ENCODE measurements at places on chromosomes 6 and 20.
A peak's percentile ranks its signal among the peaks of the same experiment; 100 is the strongest.

DNA sequence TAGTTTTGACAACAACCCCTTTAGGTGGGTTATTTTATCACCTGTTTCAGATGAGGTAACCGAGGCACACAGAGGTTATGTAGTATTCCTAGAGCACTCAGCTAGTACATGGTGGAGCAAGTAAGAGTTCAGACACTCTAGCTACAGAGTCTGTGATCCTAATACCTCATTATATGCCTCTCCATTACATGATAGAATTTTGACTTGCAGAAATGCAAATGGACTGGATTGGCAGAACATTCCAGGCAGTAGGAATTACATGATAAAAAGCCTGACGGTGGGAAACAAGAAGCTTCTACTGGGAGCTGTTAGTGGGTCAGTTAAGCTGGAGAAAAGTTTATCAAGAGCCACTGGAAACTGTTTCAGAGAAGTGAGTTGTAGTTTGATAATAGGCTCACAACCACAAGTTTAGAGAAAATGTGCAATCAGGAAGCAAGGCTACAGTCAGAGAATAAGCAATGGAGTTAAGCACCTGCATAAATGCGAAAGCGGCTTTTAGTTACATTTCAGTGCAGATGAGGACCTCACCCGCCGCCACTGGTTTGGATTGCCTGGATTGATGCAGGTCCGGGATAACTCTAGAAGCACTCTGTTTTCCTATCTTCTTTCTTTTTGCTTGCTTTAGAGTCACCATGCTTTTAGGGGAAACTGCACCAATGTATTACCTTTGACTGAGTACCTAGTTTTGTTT lies 34.7 kb upstream of the MYLK2 start:
- DNase-seq, result no peak

- no peak for DNase-seq
Measured at GRCh38 chr20:50314678-50315335, 124.2 kb downstream of the CEBPB start.

- DNase-seq, result no peak
Measured at GRCh38 chr6:68978411-68978810, 343.3 kb downstream of the ADGRB3 start.

DNA sequence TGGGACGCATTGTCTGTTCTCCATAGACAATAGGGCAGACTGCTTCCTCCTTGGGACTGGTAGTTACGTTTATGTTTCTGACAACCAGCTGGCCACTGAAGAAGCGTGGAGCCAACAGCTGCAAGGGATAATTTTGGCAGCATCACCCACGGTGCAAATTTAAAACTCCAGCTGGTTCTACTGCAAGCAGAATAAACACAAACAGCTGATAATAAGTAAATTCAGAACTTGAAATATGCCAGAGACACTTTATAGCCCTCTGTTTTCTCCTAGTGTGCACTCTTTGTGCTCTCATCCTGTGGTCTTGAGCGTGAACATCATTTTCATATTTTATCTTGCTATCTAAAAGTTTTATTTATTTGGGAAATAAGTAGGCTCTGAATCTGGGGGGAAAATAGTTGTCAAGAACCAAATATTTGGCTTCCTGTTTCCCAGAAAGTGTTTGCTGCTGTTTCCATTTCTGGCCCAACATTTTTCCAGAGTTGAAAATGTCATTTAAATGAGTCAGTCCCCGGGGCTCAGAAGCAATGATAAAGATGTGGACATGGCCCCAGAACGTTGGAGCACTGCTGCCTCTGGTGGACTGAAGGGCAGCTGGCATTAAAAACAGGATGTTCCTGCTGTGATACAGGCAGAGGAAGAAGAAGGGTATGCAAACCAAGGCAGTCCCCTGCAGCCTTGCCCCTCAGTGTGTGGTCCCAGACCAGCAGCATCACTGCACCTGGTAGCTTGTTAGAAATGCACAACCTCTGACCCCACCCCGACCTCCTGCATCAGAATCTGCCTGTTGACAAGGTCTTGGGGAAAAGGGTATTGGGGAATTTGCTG lies 12.5 kb upstream of the THBD start:
- DNase-seq, result peak; percentile 23

GRCh38 chr6:43729537-43729936 lies 40.5 kb upstream of the VEGFA start:
- no peak for DNase-seq

GRCh38 chr20:63787302-63787701 lies 43.8 kb downstream of the ZBTB46 start:
- DNase-seq, result no peak

DNA sequence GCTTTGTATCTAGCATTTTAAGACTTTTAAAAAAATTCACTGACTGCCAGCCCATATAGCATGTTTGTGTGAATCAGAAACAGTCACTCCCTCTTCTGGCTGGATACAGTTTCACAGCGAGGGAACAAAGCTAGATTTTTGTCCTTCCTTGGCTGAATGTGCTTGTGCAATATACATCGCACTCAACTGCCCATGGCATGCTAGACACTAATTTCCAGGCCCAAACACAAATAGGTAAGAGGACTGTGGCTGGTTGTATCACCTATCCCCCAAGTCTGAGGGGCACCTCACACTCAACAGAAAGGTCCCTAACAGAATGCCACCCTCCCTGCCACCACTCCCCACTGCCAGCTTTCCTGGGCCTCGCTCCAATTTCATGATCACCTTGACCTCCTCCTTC lies 16.2 kb upstream of the BLCAP start:
- DNase-seq, result no peak

DNA sequence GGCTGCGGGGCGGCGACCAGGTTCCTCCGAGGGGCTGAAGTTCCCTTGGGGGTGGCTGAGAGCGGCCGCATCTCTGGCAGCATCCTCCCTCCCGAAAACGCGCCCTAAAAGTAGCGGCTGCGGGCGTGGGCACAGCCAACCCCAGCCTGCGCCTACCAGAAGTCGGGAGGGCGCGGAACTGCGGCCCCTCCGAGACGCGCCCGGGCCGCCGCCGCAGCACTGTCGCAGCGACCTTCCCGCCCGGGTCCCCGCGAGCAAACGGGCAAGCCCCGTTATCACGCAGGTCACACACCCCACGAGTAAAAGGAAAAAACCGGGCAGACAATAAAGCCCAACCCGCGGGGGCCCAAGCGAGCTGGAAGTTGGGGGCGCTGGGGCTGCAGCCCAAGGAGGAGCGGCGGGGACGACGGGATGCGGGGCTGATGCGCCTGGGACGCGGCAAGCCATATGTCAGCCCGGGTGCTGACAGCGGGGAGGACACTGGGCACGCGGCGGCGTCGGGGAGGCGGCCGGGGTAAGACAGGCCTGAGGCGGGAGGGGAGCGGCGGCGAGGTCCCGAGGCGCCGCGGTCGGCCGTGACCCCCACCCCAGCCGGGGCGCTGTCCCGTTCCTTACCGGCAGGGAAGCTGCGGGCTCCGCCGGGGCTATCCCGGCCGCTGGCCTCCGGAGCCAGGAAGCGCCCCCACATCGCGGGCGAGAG lies 659 bp downstream of the CEP85L start:
- DNase-seq, result no peak

GRCh38 chr6:126123226-126123625 lies 136.9 kb downstream of the TRMT11 start:
- DNase-seq, result no peak

GRCh38 chr20:44361021-44361420 lies 5.5 kb downstream of the HNF4A start:
- no peak for DNase-seq

DNA sequence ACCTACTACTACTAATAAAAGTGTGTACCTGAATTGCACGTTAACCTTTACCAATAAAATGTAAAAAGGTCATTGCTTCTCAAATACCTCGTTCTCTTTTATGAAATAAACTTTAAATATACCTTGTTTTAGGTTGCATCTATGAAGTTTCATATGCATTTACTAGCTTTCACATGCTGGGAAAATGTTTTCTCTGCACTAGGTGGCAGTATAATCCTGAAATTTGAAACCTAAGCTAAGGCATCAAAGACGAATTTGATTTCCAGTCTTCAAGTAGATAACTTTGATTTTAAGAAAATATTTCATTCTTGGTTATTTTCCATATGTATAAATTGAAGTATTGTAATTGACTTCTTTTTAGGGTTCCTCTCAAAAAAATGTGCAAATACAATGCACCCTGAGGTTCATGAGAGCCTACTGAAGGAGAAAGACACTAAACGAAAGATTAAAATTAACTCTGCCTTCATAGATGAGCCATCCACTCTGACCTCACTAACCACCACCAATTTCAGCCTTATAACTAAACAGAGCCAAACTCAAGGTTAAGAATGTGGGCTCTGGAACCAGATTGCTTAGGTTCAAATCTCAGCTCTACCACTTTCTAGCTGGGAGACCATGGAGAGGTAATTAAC lies 7.3 kb upstream of the COL9A1 start:
- peak; percentile 14 for DNase-seq

DNA sequence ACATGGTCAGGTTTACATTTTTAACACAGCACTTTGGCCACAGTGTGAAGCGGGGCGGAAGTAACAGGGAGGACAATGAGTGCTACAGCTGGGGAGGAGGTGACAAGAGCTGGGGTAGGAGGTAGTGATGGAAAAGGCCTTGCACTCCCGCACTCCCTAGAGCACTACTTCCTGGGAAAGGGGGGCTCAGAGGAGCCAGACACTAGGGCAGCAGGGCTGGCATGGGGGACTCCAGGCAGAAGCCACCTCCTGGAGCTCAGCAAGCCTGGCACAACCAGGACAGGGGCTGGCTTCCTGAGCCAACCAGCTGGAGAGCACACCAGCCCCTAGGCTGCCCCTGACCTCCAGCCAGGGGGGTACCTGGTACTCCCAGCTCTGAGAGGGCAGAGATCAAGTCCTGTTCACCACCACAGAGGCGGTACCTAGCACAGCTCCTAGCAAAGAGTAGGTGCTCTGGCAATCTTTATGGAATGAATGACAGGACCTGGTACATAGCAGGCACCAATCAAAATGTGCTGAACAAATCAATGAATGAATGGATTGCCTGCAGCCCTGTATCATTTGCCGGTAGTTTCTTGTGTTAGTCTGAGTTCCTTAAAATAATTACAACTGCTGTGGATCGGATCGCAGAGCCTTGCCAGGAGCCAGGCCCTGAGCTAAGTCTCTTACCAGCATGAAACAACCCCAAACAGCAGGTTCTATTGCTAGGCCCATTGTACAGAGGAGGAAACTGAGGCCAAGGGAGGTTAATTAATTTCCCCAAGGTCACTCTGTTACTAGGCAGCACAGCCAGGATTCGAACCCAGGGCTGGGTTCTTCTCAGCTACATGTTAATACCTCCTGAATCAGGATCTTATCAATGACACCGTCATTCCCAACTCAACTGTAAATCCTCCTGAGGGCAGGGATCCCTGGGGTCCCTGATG lies 15.5 kb downstream of the NOL4L start:
- DNase-seq, result no peak

DNA sequence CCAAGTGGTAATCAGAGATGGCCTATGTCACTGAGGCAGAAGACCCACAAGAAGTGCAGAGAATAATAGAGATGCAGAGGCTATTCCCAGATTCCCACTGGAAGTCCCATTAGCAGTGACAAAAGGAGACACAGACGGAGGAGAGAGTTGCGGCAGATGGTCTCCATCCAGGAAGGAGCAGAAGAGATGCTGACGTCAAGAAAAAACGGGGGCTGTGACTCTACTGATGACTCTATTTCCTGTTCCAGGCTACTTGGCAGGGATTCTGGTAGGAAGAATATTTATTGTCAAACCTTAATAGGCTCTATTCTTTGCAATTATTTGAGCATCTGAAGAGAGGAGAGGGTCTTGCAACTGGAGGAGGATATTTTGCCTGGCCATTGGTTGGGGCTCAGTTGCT lies 246.0 kb upstream of the ECI2 start:
- DNase-seq, result no peak

- no peak for DNase-seq
Measured at GRCh38 chr6:116072368-116072767, 11.7 kb upstream of the FRK start.

GRCh38 chr6:33728438-33728837 lies 16.9 kb upstream of the UQCC2 start:
- DNase-seq, result no peak

DNA sequence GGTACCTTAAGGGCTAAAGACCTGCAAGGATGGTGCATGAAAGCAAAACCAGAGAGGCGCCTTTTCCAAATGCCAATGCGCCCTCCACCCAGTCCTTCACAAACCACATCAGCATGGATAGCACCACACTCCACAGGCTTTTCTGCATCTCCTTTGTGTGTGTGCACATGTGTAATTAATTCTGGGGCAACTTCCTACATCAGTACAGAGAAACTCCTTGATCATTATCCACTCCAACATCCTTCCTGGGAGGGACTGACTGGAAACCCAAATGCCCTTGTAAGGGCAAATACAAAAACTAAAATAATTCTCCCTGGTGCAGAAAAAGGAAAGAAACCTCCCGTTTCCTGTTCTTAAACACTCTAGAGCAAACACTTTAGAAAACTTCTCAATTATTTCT lies 10.8 kb downstream of the SLC52A3 start:
- no peak for DNase-seq

DNA sequence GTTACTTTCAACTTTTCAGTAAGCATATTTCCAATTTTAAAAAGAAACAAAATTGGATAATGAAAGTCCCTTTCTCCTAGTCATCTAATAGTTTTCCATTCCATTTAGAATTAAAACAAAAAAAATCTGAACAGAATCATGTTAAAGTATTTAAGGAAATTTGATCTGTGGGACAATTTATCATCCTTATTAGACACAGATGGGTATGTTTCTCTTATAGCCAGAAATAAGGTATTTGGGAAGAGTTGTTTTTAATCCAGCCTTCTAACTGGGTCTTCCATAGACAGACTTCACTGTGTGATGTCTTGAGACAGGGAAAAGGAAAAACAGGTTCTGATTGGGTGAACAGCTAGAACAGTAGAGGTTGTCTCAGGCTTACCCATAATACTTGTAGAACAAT lies 39.5 kb upstream of the STXBP5 start:
- no peak for DNase-seq

DNA sequence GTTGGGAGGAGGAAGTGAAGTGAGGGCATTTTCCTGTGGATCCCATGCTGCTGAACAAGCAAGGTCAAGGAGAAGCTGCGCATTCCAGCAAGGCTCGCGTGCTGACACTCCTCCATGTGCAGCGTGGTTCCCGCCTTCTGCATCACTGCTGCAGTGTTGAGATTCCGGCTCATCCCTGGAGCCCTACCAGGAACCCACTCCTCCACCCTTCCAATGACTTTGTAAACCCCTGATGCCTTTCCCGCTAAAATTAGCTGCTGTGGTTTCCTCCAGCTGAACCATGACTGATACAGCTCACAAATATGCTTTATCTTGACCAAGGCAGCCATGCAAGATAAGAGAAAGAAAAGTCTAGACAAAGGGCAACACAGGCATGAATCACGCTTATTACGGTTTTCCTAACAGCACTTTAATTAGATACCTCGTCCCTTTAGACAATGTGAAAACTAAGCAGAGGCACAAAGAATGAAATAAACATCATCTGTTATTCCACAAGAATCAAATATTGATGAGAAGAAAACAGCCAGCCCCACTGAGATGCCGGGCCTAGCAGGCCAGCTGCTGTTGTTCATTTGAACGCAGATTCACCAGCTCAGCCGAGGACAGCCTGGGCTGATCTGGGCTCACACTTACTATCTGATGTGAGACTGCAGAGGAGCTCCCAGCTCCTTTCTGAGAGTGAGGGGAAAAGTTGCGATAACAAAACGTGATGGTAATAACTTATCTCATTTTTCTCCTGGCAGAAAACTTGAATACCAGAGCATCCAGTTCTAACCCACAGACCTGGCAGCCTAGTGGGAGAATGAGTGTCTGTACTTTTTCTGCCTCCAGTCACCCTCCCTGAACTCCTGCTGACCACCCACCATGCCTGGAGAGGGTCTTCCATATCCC lies 14.2 kb upstream of the BNIP5 start:
- DNase-seq, result no peak

All from fibroblast of the conjunctiva (primary cell).